GM03348 (cell line): ENCODE measurements at places on chromosomes 3 and 15.
A peak's percentile ranks its signal among the peaks of the same experiment; 100 is the strongest.

- DNase-seq: no peak
These were observed 29.1 kb downstream of the IRAK2 start for GRCh38 chr3:10193692-10194327.

DNA sequence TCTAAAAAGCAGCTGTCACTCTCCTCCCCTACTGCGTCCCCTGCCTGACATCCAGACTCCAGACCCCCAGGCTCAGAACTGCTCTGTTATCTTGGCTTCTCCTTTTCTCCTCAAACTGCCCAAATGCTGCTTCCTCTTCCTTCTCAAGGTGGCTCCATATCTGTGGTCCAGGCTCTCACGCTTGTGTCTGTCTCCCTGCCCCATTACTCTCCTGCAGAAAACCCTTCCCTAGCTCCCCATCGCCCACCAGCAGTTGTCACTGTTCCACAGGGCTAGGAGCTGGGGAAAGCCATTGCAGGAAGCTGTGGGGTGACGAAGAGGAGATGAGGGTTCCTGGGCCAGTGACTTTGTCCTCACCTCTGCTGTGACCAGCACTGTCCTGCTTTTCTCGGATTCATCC lies 30.7 kb upstream of the CGNL1 start:
- DNase-seq: no peak

GRCh38 chr15:74558706-74559105 lies 17.7 kb downstream of the ARID3B start:
- no peak for DNase-seq

DNA sequence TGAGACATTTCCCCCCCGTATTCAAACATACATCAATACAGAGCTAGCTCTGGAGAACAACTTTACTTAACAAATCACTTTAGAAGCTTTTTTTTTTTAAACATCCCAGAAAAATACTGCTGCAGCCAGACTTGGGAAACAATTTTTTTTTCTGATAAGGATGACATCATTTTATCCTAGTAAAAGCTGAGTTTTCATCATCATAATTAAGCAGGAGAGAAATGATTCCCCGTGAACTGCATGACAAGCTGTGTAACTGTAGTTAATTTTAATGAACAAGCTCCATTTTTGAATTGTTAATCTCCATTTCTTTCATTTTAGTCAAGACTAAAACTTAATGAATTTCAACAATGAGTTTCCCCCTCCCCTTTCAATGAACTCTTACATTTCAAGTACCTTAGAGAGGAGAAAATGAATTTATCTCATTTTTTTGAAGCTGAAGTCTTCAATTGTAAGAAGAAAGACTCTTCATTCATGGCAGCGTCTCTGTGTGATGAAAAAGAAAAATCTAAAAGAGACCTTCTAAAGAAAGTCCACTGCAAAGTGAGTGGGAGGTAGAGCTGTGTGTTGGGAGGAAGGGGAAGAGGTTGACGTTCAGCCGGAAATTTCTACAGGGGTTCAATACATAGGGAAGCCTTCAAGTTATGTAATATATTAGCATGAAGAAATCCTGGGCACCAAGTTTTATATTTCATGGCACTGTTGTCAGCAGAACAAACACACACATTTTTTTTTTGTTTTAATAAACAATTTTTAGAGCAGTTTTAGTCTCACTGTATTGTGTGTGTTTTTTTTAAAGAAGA lies 31.7 kb downstream of the HES1 start:
- no peak for DNase-seq

- no peak for DNase-seq
These were observed 52.8 kb upstream of the NSMCE3 start for GRCh38 chr15:29322415-29322814.

DNA sequence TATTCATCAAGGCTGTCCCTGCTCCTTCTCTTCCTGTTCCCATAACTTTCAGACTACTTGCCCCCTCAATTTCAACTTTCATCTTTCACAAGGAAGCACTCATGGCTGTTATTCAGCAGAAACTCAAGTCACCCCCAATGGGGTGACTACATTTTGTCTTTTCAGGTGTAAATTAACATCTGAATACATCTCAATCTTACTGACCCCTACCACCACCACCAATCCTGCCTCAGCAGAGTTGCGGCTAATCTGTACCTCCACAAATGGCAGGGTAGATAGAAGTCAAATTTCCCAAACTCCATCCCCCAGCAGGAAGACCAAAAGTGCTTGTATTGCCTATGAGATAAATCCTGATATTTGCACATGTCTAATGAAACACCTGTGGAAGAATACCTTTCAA lies 19.2 kb downstream of the SOX2 start:
- DNase-seq: no peak

- DNase-seq: no peak
These were observed 77.6 kb downstream of the CMSS1 start for GRCh38 chr3:99895131-99895696.

DNA sequence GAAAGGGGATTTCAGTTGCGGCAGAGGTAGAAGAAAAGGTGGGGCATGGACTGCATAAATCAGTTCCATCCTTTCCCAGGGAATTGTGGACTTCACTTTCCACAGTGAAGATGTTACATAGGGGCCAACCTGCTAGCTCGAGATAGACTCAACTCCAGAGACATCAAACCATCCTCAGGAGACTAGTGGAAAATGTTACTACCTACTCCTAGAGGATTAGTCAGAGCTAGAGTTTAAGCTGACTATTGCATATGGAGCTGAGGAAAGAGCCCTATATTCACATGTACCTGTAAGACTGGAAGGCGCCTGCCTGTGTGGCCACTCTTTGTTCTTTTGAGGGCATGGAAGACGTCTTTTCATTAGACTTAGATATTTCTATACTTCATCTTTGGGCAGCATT lies 69.2 kb downstream of the KLHL25 start:
- no peak for DNase-seq

DNA sequence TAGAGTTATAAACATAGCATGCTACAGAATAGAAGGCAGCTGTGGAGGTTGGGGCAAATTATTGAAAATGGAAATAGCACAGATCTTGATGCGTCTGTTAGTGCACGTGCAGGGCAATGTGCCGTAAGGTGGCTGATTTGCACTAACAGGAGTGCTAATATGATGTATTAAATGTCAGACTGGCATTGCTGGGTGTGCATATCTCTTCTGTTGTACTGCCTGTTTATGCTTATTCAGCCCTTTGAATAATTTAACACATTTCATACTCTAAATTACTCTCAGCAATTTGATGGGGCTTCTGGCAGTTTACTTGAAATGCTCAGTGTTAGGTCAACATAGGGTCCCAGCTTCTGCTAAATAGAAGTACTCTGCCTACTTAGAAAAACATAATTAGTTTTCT lies 395.6 kb downstream of the MCTP2 start:
- no peak for DNase-seq

GRCh38 chr15:52559575-52559974 lies 9.3 kb downstream of the ARPP19 start:
- peak; percentile 19 for DNase-seq

DNA sequence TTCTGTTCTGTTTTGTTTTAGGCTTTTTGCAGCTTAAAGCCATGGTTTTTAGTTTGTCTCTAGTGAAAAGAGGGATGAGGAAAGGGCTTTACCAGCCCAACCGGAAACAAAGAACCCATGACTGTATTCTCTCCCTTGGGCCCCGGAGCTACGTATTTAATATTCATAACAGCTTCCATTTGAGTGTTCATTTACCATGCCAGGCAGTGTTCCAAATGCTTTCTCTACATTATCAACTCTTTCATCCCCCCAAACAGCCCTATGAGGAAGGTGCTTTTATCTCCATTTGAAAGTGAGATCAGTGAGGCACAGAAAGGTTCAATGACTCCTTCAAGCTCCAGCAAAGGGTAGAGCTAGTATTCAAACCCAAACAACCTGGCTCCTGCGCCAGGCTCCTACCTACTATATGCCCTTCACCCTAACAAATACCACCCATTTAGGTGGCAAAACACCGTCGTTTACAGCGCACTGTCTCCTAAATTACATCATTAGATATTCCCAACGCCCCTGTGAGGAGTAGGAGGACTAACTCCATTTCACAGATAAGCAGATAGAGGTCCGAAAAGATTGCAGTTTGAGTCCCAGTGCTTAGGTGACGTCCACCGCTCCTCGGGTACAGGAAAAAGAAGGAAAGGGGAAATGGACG lies 27.9 kb downstream of the GTPBP8 start:
- DNase-seq: peak; percentile 20

DNA sequence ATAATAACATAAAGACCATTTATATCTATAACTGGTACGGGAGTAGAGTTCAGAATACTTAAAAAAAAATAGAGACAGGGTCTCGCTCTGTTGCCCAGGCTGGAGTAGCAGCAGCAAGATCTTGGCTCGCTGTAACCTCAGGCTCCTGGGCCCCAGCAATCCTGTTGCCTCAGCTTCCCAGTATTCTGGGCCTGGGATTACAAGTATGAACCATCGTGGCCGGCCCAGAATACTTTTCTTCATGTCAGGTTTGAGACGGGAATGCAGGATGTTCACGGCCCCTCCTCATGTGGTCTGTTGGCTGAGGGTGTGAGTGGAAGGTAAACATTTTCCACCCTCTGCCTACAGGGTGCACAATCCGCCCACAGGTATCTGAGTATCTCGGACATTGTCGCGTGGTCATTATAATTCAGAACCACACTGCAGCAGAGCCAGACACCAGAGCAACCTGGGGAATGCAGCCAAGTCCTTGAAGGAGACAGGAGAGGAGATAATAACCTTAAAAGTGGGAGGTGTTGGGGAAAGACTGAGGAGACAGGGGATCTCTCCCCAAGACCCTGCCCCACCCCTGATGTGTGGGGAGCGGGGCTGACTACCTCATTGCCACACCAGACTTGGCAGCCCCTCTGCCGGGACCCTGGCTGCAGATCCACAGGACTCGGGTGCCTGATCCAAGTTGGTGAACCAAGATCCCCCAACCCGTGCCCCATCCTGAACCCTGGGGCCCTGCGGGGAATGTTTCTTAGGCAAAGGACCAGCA lies 106.8 kb downstream of the ADCY5 start:
- no peak for DNase-seq

DNA sequence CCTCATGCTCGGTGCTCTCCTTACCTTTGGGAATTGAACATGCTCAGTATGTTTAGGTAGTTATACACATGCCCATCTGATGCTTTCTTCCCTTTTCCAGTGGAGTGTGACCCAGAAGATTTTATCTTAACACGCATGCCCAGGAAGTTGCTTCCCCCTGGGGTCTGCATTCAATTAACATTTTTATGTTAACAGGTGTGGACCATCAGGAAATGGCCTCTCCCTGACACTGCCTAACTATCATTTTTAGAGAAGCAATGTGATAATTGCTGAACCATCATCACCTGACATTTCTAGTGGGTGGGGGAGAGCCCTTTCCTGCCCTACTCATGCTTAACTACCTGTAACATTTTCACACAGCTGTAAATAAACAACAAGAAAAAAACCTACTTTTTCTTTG lies 55.1 kb upstream of the TGFBR2 start:
- no peak for DNase-seq

- DNase-seq: peak; percentile 3
These were observed 44.3 kb upstream of the CPNE4 start for GRCh38 chr3:132079147-132079546.

GRCh38 chr15:58760385-58761009 lies 10.6 kb upstream of the MINDY2 start:
- no peak for DNase-seq

DNA sequence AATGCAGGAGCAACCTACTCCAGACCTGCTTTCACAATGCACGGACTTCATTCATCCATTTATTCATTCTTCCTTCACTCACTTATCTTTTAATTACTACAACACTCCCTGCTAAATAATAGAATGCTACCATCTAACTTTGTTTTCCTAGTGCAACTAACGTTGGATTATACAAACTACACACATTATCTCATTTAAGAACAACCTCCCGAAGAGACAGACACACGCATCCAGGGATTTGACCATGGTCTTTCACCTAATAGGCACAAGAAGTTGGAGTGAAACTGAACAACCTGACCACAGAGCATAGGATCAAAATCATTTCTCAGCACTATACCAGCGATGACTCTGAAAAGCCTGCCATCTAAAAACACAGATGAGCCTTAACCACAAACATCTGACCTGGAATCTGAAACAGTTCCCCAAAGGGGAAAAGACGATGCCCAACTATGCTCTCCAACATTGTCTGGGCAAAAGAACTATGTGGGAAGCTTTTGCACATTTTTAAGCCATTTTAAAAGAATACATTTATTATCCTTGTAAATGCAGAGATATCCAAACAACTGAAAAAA lies 21.0 kb downstream of the ZNF385D start:
- DNase-seq: peak; percentile 71

- DNase-seq: peak; percentile 75
These were observed 16.0 kb upstream of the CPEB1 start for GRCh38 chr15:82663186-82663600.

- no peak for DNase-seq
These were observed 27.1 kb downstream of the CHST2 start for GRCh38 chr3:143146486-143147274.

GRCh38 chr15:51641490-51642130 lies 19.0 kb upstream of the DMXL2 start:
- no peak for DNase-seq

DNA sequence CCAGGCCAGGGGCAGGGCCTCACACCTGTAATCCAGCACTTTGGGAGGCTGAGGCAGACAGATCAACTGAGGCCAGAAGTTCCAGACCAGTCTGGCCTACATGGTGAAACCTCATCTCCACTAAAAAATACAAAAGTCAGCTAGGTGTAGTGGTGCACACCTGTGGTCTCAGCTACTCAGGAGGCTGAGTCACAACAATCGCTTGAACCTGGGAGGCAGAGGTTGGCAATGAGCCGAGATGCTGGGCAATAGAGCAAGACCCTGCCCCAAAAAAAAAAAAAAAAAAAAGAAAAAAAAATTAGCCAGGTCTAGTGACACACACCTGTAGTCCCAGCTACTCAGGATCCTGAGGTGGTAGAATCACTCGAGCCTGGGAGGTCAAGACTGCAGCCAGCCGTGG lies 18.8 kb downstream of the MYO9A start:
- DNase-seq: no peak

- no peak for DNase-seq
These were observed 115.2 kb downstream of the GABRG3 start for GRCh38 chr15:27086149-27086548.

- DNase-seq: no peak
These were observed 74.4 kb upstream of the ACP3 start for GRCh38 chr3:132242790-132243189.

DNA sequence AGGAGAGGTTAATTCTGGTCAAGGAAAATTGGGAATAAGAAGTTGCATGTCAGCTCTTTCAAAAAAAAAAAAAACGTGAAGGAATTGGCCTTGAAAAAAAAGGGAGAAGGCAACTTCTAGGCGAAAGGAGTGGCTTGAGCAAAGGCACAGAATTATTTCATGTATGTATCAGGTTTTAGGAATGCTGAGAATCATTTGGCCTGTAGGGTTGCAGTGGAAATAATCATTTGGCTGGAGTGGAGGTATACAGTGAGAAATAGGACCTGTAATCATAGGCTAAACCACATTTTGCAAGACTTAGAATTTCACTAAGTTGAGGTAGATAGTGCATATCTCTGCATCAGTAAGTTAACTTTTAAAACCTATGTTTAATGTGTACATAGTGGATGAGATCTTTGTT lies 54.9 kb downstream of the EPHA6 start:
- no peak for DNase-seq

DNA sequence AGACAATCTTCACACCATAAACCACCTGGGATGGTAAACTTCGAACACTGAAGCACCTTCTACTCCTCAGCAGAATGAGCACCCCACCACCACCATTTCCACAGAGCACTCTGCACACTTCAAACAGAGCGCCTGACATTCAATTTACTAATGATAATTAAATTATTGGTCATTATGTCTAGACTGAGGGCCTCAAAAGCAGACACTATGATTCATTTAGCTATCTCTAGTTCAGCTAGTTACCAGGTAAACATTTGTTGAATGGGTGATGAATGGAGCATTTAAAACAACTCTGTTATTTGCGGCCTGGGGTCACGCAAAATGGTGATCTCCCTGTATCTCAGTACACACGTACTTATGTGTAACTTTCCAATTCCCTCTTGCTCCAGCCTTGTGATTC lies 40.9 kb downstream of the ACAP2 start:
- DNase-seq: no peak
